ENCODE measurements at places on chromosomes 1 and 21.
A peak's percentile ranks its signal among the peaks of the same experiment; 100 is the strongest.

DNA sequence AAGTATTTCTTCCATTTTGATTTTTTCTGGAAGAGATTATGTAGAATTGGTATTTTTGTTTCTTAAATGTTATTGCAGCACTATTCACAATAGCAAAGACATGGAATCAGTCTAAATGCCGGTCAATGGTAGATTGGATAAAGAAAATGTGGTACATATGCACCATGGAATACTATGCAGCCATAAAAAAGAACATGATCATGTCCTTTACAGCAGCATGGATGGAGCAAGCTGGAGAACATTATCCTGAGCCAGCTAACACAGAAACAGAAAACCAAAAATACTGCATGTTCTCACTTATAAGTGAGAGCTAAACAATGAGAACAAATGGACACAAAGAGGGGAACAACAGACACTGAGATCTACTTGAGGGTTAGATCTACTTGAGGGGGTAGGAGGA is 5.4 kb downstream of the FGGY start:
- DNase-seq = no peak

GRCh38 chr1:75630004-75630594 is 19.2 kb upstream of the SLC44A5 start:
- DNase-seq = no peak

DNA sequence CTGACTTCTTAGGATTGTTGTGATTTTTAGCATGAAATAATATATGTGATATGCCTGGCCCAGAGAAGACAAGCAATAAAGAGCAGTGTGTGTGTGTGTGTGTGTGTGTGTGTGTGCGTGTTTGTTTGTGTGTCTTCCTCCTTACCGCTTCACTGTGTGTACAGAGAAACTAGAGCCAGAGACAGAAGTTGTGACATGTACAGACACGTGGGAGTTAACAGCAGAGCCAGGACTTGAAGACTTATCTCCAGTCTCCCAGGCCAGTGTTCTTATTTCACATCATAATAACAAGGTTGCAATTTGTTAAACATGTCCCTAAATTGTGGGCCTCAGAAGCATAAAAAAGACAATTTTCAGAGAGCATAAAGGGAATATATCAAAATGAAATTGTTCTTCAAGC is 192.0 kb upstream of the JUN start:
- no peak for DNase-seq

- DNase-seq = no peak
These were observed 51.1 kb downstream of the ST6GALNAC3 start for GRCh38 chr1:76125473-76126219.

DNA sequence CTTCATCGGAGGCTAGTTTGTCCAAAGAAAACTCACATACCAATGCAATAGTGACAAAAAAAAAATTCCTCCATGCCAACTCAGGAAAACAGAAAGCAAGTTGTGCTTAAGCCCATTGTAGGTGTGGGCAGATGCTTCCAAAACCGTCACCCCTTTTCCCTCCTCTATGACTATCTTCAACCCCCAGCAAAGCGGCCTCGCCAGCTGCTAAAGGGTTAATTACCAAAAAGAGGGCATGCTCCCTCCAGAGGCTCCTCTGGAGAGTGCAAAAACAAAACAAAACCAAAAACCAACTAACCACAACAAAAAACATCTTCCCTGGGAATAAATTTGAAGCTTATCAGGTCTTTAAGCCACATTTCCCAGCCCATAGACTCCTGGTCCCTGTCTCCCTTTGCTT is 1.2 kb downstream of the LMOD1 start:
- no peak for DNase-seq

- no peak for DNase-seq
These were observed 513.6 kb downstream of the PLPP3 start for GRCh38 chr1:56065729-56066128.

GRCh38 chr1:13708380-13708982 is 8.5 kb downstream of the PRDM2 start:
- no peak for DNase-seq

DNA sequence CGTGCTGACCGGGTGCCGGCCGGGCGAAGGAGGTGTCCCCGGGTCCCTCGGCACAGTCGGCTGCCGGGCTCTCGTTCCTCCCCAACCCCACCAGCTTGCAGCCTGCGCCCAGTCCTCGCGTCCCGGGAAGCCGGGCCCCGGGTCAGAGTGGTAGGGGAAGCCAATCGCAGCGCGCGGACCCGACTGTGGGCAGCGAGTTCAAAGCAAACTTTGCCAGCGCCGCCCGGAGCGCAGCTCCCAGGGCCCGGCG is 328 bp downstream of the MYCL start:
- peak; percentile 19 for DNase-seq

- no peak for DNase-seq
These were observed 57.4 kb downstream of the SAMSN1 start for GRCh38 chr21:14488672-14489204.

DNA sequence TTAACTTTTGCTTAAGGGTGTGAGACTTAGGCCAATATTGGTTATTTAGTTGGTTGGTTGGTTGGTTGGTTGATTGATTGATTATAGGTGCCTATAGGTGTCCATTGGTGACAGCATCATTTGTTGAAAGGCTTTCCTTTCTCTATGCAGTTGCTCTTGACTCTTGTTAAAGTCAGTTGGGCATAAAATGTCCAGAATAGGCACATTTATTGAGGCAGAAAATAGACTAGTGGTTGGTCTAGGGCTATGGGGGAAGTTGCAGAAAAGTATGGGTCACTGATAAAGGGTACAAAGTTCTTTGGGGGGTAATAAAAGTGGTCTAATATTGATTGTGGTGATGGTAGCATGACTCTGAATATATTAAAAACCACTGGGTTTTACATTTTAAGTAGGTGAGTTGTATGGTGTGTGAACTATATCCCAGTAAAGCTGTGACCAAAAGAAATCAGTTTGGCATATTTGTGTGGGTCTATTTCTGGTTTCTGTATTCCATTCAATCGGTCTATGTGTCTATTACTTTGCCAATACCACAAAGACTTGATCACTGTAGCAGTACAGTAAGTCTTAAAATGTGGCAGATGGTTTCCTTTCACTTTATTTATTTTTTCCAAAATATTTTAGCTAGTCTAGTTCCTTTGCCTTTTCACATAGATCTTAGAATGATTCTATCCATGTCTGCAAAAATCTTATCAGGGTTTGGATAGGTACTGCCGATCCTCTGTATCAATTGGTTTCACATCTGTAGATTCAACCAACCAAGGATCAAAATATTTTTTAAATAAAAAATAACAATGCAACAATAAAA is 63.0 kb downstream of the ATP1A1 start:
- no peak for DNase-seq

DNA sequence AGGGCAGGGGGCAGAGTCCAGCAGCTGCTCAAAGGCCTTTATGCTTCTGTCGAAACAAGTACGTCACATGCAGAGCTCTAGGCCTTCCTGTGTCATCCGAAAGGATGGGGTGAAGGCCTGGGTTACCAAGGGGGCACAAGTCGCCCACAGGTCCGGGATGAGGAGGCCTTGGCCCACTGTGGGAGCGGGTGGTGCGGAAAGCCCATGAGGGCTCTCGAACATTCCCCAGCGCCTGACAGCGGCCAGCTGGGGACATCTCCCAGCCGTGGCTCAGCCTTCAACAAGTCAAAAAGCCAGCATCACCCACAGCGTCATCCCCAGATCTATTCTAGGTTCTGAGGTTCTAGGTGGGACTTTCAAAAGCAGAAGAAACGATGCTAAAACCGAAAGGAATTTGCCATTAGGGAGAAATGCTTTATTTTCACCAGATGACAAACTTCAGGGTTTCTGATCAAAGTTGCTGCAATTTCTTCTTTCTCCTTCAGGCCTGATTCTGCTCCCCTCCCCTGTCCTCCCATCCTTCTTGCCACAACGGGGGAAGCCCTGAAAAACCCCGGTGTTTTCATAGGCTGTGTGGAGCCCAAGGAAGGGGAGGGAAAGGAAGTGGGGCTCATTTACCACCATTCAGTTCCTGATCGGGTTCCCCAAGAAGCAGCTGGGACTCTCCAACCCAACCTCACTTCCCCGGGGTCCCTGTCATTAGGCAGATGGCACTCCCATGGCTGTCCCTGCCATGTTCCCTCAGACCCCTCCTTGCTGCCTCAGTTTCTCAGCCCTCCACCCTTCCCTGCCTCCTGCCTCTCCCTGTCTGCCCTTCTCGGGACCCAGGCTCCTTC is 17.6 kb downstream of the GPR137B start:
- DNase-seq = no peak

DNA sequence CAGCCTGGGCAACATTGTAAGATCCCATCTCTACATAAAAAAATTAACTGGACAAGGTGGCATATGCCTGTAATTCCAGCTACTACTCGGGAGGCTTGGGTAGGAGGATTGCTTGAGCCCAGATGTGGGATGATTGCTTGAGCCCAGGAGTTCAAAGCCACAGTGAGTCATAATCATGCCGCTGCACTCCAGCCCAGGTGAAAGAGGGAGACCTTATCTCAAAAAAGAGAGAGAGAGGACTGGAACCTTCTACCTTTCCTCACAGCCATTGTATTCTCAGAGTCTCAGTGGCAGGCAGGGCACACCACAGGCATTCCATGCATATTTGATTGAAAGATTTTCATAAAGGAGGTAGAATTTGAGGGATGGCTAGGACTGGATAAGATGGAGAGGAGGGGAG is 78.4 kb downstream of the KIF14 start:
- DNase-seq = no peak

GRCh38 chr1:50667710-50668356 is 244.6 kb upstream of the DMRTA2 start:
- DNase-seq = no peak

All from stimulated activated CD4-positive, alpha-beta T cell treated with anti-CD3 and anti-CD28 coated beads, TNF-alpha, amount 100 ng/mL, for 48 hours (primary cell).